ENCODE measurements at places on chromosomes 11 and 22.

- peak; percentile 15 for DNase-seq
Measured at GRCh38 chr22:42313804-42314581, 43.5 kb upstream of the TCF20 start.

DNA sequence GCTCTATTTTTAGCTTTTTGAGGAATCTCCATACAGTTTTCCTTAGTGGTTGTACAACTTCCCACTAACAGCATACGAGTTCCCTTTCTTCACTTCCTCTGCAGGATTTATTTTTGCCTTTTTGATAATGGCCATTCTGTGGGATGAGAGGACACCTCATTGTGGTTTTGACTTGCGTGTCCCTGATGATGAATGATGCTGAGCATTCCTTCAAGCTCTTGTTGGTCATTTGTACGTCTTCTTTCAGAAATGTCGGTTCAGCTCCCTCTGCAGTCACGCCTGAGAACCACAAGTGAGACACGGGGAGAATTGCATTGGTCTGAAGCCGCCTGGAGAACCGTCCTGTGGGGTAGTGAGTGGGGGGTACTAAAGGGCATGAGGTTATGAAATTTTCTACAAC, 2.0 kb upstream of the KRTAP5-10 start:
- peak; percentile 38 for DNase-seq

- DNase-seq = no peak
Measured at GRCh38 chr11:78291503-78292108, 102.9 kb downstream of the USP35 start.

GRCh38 chr11:65498042-65498726, 661 bp upstream of the MALAT1 start:
- DNase-seq = peak; percentile 70

DNA sequence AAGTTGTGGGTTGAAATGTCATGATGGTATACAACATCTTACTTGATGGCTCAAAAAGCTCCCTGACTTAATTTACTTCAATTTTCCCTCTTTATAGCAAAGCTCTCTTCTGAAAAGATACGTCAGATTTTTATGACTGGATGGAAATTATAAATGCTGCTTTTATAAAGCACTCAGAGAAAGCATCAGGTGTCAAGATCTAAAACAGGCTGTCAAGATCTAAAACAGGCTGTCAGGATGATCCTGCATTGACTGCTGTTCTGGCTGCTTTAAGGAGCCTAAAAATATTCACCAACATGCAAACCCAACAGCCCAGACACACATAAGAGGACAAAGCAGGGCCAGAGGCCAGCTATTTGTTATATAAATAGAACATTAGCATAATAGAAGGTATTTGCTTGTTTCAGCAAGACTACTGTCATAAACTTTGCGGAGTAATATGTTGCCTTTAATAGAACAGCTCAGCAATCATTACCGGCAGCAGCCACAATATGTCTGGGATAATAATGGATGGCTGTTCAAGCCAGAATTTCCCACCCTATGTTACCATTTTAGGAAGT, 77.3 kb upstream of the ANO5 start:
- no peak for DNase-seq

GRCh38 chr11:71447791-71448256, 369 bp downstream of the DHCR7 start:
- DNase-seq = peak; percentile 7

- DNase-seq = no peak
Measured at GRCh38 chr22:25833676-25834075, 91.7 kb downstream of the MYO18B start.

- DNase-seq = no peak
Measured at GRCh38 chr22:25624476-25624875, 60.0 kb downstream of the GRK3 start.
